PC-9 (cell line): ENCODE measurements at places on chromosomes 5 and 9. TPM values are rescaled to one million over a fixed set of nuclear protein-coding genes. Genes with fewer than 3 reads are reported as not detected.

Gene OLFML2A
- total RNA-seq = 5.7 and 9.0 TPM in 2 replicates

DNA sequence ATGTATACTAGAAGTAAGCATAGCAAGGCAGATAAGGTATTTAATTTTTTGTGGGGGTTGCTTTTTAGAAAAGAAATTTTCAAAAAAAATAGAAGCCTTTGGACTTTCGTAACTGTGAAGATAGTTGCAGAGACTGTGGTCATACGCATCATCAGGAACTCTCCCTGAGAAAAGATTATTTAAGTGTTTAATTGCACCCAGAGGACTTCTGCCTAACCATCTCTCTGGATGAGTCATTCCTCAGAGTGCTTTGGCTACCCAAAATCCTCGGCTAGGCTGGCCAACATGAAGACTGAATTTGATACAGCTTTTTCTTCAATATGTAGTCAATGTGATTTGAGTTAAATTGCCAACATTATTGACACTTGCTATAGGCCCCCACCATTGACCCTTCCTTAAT lies 296.4 kb downstream of the TLR4 start:
- no peak for DNase-seq
- no peak overlapping the region for H3K4me3 ChIP-seq
- no peaks in the 10 kb centered on the region for H3K36me3 ChIP-seq
- no peaks in the 10 kb centered on the region for H3K4me1 ChIP-seq
- no peaks in the 10 kb centered on the region for H3K27me3 ChIP-seq

DNA sequence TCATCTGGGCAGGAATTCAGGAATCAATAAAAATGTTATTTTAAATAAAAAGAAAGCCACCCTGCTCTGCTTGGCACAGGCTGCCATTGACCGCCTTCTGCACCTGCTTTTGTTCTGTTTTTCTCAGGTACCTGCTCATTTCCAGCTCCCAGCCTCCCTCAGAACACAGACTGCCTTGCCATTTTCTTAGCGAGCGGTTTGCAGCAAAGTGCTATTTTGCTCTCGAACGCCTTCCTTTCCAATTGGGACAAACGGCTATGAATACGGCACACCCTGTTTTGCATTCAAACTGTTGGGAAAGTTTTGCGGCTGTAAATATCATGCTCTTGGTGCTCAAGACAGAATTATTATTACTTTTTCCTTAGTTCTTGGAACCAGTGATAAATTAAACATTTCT lies 25.1 kb upstream of the FCN1 start:
- DNase-seq = no peak
- peaks cover 98% of the 10 kb centered on the region for H3K27me3 ChIP-seq
- no peak overlapping the region for H3K4me3 ChIP-seq
- H3K27ac ChIP-seq = no peak overlapping the region

Gene ADAMTSL2
- total RNA-seq = 0.39 and 0.50 TPM in 2 replicates

DNA sequence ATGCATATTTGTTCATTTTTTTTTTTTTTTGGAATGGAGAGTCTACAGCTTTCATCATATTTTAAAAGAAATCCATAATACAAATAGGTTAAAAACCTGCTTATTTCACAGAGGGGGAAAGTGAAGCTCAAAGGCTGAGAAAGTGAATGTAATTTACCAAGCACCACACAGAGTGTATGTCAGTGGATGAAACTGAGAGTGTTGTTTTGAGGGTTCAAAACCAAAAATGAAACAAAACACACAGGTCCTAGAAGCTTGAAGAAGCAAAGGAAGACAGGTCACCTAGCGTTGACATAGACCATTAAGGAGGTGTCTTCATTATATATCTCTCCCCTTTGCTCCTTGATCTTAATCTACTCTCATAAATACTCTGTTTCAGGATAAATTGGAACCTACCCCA lies 7.5 kb downstream of the NMUR2 start:
- no peak overlapping the region for H3K27ac ChIP-seq
- no peak for DNase-seq
- H3K27me3 ChIP-seq = no peaks in the 10 kb centered on the region
- H3K36me3 ChIP-seq = no peaks in the 10 kb centered on the region

- H3K36me3 ChIP-seq = no peaks in the 10 kb centered on the region
- H3K4me1 ChIP-seq = no peaks in the 10 kb centered on the region
- H3K4me3 ChIP-seq = no peak overlapping the region
- no peak for DNase-seq
Observed at GRCh38 chr5:95163079-95163478, 121.8 kb downstream of the MCTP1 start.

GRCh38 chr9:98310752-98311392 lies 55.4 kb upstream of the TBC1D2 start:
- no peaks in the 10 kb centered on the region for H3K36me3 ChIP-seq
- peaks cover 16% of the 10 kb centered on the region for H3K4me1 ChIP-seq
- H3K27ac ChIP-seq = no peak overlapping the region

GRCh38 chr9:68595868-68596267 lies 55.2 kb upstream of the TMEM252 start:
- H3K27me3 ChIP-seq = peaks cover 15% of the 10 kb centered on the region
- H3K36me3 ChIP-seq = no peaks in the 10 kb centered on the region
- no peak for DNase-seq
- no peaks in the 10 kb centered on the region for H3K4me1 ChIP-seq

DNA sequence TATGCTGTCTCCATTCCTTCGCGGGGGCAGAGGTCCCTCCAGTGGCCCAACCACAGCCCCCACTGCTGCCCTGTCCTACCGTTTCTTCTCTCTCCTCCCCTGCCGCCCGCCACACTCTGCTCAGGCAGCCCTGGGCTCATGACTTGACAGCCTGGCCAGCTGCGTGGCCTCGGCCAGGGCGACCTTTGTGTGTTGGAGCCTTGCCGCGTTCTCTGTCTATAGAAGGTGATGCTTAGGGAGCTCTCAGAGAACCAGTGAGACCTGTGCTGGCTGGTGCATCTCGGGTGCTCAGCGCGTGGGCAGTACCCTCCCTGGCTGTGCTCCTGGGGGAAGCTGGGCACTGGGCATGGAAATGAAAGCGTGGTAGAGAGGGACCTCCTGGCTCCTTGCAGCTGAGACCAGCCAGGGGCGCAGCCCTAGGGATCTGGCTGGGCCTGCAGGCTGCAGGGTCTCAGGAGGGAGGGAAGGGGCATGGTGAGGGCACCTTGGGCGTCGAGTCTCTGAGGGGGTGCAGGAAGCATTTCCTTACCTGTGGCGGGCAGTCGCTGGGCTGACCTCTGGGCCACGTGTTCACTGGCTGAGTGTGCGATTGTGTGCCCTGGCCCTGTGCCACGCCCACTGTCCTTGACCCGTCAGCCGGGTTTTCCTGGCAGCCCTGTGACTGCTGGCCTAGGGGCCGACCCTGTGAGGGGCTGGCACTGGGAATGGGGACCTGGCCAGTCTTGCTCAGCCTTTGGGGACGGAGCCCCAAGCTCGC lies 50.3 kb downstream of the RXRA start:
- DNase-seq = no peak
- H3K27me3 ChIP-seq = no peaks in the 10 kb centered on the region
- H3K4me1 ChIP-seq = peaks cover 72% of the 10 kb centered on the region
- no peak overlapping the region for H3K4me3 ChIP-seq
